ENCODE measurements at places on chromosomes 3 and 15.

- no peak for DNase-seq
These were observed 47.7 kb upstream of the PTX3 start for GRCh38 chr3:157388976-157389375.

- peak; percentile 39 for DNase-seq
These were observed 61.3 kb downstream of the TMCO5A start for GRCh38 chr15:37995461-37996347.

GRCh38 chr3:89057398-89057797 is 50.0 kb upstream of the EPHA3 start:
- no peak for DNase-seq

- no peak for DNase-seq
These were observed 378.7 kb downstream of the ZNF385D start for GRCh38 chr3:21372316-21372715.

- DNase-seq: no peak
These were observed 24.1 kb upstream of the CAPN7 start for GRCh38 chr3:15181963-15182362.

- no peak for DNase-seq
These were observed 14.8 kb downstream of the LTF start for GRCh38 chr3:46449755-46450552.

DNA sequence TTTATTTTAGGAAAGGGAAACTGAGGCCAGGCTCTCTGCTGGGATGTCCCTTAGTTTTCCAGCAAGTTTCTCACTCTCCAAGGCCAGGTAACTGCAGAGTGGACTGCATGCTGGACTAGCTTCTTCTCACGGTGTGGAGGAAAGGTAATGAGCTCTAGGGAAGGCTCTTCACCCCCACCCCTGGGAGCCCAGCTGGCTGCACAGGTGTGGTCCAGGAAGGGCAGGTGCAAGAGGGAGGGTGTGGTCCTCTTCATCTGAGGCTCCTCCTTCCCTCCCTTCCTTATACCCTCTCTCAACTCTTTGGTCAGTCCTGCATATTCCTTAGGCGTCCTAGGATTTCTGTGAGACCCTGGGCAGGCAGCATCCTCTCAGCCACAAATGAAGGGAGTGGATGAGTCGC is 33.9 kb downstream of the RNU5B-1 start:
- no peak for DNase-seq

GRCh38 chr3:188908002-188908850 is 263.5 kb upstream of the TPRG1 start:
- DNase-seq: no peak

GRCh38 chr3:78268716-78269668 is 1229.1 kb downstream of the ROBO2 start:
- DNase-seq: no peak

DNA sequence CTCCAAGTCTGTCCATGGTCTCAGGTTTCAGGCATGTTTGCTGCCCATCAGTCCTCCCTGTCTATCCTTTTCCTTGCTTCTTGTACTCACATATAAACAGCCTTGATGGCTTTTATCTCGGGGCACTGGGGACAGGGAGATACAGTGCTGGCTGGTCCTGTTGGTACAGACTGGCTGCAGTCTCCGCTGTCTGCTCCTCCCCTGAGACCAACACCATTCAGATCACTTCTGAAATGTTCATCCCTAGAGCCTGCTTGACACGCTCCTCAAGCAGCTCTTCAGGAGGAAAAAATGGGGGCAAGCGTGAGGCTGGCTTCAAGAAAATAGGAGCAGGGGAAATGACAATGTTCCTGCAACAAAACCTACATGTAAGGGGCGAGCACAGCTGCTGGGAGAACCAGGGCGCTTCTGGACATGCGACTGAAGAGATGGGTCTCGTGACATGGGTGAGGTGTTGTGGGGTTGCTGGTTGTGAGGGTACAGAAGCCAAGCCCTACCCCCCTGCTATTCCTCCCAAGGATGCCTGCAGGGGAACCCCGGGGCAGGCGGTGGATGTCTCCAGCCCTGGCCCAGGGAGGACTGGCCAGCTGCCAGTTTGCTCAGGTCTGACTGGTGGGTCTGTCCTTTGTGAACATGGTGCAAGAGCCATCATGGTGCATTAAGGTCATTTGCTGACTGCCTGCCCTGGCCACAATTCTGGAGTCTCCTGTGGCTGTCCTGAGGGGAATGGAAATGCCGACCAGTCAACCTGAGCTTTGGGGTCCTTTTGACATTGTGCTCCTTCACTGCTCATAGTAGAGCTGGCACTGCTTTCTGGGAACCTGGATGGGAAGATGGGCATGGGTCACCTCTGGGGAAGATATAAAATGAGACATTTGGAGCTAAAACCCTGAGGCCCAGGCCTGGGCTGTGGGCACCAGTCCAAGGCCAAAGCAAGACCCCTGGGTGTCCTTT is 40.1 kb downstream of the KY start:
- DNase-seq: no peak

DNA sequence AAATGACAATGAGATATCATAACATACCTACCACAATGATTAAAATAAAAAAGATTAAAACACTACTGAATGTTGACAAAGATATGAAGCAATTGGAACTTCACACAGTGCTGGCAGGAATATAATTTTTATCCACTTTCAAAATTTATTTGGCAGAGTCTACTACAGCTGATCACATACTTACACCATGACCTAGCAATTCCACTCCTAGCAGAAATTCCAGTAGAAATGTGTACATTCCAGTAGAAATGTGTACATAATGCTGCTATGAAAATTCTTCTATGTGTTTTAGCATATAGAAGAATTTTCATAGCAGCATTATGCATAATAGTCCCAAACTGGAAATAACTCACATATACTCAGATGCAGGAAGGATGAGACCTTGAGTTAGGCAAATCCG is 43.5 kb downstream of the IFT57 start:
- no peak for DNase-seq

GRCh38 chr15:69955240-69955894 is 142.3 kb downstream of the TLE3 start:
- DNase-seq: no peak

- no peak for DNase-seq
These were observed 689.7 kb upstream of the BCHE start for GRCh38 chr3:166526881-166527280.

DNA sequence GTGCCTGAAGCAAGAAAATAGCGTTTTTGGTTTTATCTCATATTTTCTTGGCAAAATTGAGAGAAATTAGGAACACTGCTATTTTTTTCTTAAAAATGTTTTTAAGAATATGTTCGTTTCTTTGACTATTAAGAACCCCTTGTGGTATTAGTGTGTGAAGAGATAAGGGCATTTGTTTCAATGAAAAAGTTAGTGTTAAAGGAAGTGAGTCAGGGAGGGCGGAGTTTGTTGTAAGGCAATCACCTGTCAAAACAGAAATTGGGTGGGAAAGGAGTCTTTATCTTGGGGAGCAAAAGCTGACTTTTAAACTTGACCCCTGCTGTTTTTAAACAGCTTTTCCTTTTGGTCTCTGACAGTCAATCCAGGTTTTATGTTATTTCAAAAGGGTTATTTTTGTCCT is 4.2 kb downstream of the RAP2B start:
- no peak for DNase-seq

GRCh38 chr3:9183811-9184460 is 65.5 kb downstream of the SRGAP3 start:
- DNase-seq: no peak

- no peak for DNase-seq
These were observed 26.1 kb downstream of the EAF1 start for GRCh38 chr3:15453501-15453900.

- no peak for DNase-seq
These were observed 4.5 kb upstream of the HCN4 start for GRCh38 chr15:73373221-73373620.

- no peak for DNase-seq
These were observed 11.7 kb downstream of the ITGA11 start for GRCh38 chr15:68420186-68420684.

- no peak for DNase-seq
These were observed 12.3 kb downstream of the NUDT16 start for GRCh38 chr3:131393868-131394267.

All from HFF-Myc (cell line).